ENCODE measurements at places on chromosomes 5 and 9. TPM values are rescaled to one million over a fixed set of nuclear protein-coding genes. Genes with fewer than 3 reads are reported as not detected.

SHISAL2B gene
- not detected for total RNA-seq

RLN1 gene
- not detected for total RNA-seq

OR1J4 gene
- total RNA-seq, result not detected

MAP3K1 gene
- 7.4 TPM for total RNA-seq

SLC36A3 gene
- total RNA-seq, result not detected

DND1 gene
- total RNA-seq, result 0.14 TPM
